ENCODE measurements at places on chromosomes 2 and 18. TPM values are rescaled to one million over a fixed set of nuclear protein-coding genes. Genes with fewer than 3 reads are reported as not detected.

The CPS1 gene
- 1.4 TPM for total RNA-seq

The ELOA2 gene
- total RNA-seq = not detected

The SPIRE1 gene
- 1.3 TPM for total RNA-seq

The POTEJ gene
- total RNA-seq = not detected

DNA sequence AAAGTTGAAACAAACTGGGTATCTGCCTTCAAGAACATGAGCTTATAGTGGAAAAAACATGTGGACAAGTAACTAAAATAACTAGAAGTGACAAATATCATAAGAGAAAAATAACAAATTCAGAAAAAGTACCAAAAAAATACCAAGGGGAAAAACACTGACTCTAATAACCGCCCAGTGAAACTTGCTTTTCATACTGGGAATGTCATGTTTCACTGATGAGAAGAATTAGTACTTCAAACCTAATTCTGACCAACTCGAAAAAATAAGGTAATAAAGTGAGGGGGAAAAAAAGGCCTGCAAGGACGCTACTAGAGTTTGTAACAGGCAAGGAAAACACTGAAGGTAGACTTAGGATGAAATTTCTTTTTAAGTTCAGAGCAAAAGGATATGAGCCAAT, 83.6 kb downstream of the RTTN start:
- no peaks in the 10 kb centered on the region for H3K4me1 ChIP-seq
- H3K36me3 ChIP-seq = peaks cover 32% of the 10 kb centered on the region
- no peak for DNase-seq
- H3K4me3 ChIP-seq = no peak overlapping the region
- no peaks in the 10 kb centered on the region for H3K27me3 ChIP-seq
- H3K27ac ChIP-seq = no peak overlapping the region

- no peak for DNase-seq
- H3K4me3 ChIP-seq = no peak overlapping the region
- H3K4me1 ChIP-seq = no peaks in the 10 kb centered on the region
- no peaks in the 10 kb centered on the region for H3K27me3 ChIP-seq
- peaks cover 34% of the 10 kb centered on the region for H3K36me3 ChIP-seq
- no peak overlapping the region for H3K27ac ChIP-seq
Observed at GRCh38 chr18:79123948-79124347, 54.8 kb downstream of the ATP9B start.

DNA sequence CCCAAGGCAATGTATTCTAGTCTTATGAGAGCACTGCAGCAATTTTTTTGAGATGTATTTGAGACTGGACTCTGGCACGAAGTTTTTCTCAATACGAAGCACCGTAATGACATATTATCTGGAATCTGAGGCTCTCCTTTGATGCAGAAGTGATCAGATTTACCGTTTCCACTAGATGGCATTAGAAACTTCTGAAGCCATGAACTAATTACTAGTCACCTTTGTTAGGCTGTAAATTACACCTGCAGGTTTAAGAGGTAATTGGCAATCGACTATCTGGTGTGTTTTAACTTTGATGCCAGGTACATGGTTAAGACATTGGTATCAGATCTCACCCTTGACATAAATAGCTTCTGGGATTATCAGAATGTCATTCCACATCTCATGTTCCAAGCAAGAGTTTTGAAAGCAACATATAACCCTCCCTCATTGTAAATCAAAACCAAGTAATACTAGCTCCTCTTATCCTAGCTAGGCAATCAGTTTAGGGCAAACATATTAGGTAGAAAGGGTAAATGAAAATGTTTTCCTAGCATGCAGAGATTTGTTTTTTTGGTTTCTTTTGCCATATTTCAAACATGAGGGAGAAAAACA, 254.6 kb upstream of the SPRED2 start:
- H3K36me3 ChIP-seq = no peaks in the 10 kb centered on the region
- no peak for DNase-seq
- H3K4me1 ChIP-seq = no peaks in the 10 kb centered on the region
- H3K27ac ChIP-seq = no peak overlapping the region
- H3K4me3 ChIP-seq = no peak overlapping the region

DNA sequence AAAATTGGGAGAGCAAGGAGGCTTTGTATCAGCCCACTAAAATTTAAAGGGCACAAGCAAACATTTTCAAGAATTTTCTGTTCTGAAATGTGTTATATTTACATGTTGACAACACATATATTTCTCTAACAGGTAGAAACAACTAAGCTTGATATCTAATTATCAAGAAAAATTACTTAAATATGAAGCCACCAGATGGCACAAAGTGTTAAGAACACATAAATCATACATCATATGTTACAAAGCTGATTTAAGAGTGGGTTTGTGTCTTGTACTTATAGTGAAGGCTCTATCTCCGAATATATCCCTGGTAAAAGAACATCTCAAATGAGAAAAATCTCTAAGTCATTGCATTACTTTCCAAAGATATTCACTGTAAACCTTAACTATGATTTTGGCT, 19.6 kb upstream of the CREB1 start:
- no peaks in the 10 kb centered on the region for H3K27me3 ChIP-seq
- peaks cover 28% of the 10 kb centered on the region for H3K4me1 ChIP-seq
- no peak for DNase-seq
- H3K36me3 ChIP-seq = no peaks in the 10 kb centered on the region
- no peak overlapping the region for H3K27ac ChIP-seq

GRCh38 chr2:166725927-166726924, 162.1 kb upstream of the XIRP2 start:
- no peak for DNase-seq
- no peaks in the 10 kb centered on the region for H3K4me1 ChIP-seq
- H3K36me3 ChIP-seq = no peaks in the 10 kb centered on the region
- no peak overlapping the region for H3K27ac ChIP-seq

- no peaks in the 10 kb centered on the region for H3K27me3 ChIP-seq
- no peak overlapping the region for H3K4me3 ChIP-seq
- H3K4me1 ChIP-seq = no peaks in the 10 kb centered on the region
- H3K36me3 ChIP-seq = no peaks in the 10 kb centered on the region
Observed at GRCh38 chr2:8003462-8004075, 678.3 kb upstream of the ID2 start.

GRCh38 chr2:128807317-128807716, 488.6 kb upstream of the HS6ST1 start:
- DNase-seq = no peak
- no peak overlapping the region for H3K4me3 ChIP-seq
- no peaks in the 10 kb centered on the region for H3K36me3 ChIP-seq
- peaks cover 13% of the 10 kb centered on the region for H3K27me3 ChIP-seq

DNA sequence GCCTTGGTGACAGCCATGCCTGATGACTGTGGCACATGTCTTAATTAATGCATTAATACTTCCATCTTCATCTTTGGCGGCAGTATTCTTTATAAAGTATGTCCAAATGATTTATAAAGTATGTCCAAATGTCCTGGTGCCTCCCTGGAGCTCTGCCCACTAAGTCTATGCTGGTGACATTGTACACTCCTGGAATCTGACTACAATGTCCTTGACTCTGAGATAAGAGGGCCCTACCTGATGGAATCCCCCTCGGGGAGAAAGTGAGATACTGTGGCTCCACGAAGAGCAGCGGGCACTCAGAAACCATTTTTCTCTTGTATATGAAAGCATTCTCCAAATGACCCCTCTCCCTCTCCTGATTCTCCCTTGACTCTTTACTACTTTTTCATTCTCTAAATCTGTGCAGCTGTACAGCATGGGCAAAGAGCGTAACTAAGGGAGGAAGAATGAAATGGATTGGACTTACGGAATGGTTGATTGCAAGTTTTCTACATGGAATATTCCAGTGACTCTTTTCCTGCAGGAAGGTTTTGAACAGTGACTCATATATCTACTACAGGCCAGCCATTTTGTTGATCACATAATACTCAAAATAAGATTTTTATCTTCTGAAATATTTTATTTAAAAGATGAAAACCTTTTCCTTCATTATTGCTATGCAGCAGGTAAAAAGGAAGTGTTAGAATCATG, 17.3 kb downstream of the RAB12 start:
- H3K27ac ChIP-seq = no peak overlapping the region
- peaks cover 48% of the 10 kb centered on the region for H3K36me3 ChIP-seq
- peaks cover 30% of the 10 kb centered on the region for H3K4me1 ChIP-seq
- H3K4me3 ChIP-seq = no peak overlapping the region

Measured in activated CD4-positive, alpha-beta T cell treated with anti-CD3 and anti-CD28 coated beads, Interleukin-2, amount 10 ng/mL, durations not matched to agents 7 days and 5 days (primary cell).